ENCODE measurements at places on chromosomes 1 and 21. TPM values are rescaled to one million over a fixed set of nuclear protein-coding genes. Genes with fewer than 3 reads are reported as not detected.

The TNNI3K gene
- 0.14 TPM for polyA plus RNA-seq

DNA sequence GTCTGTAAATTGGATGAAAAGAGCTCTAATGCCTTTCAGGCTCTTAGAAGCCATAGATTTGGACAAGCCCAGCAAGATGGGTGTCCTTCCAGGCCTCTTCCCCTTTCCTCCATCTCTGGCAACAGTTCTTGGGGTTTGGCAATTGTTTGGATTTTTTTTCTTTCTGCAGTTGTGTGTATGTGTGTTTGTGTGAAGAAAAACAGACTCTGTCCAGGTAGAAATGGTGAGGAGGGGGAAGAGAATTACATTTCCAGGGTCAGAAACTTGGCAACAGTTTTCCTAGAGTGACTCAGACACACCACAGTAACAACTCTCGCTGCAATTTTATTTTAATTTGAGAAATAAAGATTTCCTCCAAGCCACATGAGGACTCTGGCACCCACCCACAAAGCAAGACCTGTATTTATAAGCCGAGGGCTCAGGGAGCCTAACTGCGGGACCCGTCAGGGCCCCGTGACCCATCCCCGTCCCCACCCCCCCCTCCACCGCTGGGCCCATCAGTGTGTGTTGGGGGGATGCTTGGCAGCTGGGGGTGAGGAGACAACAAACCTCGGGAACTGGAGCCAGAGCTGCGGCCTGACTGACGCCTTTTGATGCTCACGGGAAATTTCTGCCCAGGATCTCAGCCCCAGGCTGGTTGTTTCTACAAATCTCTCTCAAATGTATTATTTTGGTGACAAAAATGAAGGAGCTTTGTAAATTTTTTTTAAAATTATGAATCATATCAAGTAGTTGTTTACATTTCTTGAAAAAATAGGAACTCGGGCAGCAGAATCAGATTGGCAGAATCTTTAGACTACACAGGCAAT, 4.4 kb downstream of the TMEM200B start:
- no peak for DNase-seq

The TATDN3 gene
- polyA plus RNA-seq: 9.2 TPM

GRCh38 chr1:89285745-89286380, 13.2 kb upstream of the GBP5 start:
- no peak for DNase-seq

DNA sequence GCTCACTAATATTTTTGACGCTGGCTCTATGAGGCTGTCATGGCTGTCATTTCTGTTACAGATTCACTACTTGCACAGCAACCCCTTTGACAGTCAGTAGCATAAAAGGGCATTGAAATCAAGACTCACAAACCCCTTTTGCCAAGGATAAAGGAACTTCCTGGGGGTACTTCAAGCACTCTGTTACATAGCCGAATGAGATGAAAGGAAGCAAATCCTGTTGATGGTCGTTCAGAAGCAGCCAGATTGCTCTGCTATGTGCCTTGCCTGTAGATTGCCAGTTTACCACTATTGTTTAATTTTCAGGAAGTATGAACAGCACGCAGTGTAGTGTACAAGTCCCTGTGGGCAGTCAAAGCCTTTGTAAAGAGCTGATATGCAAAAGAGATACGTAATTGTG, 296.2 kb downstream of the LRRIQ3 start:
- DNase-seq: no peak

The TNFRSF4 gene
- polyA plus RNA-seq: not detected

GRCh38 chr1:245016700-245017099, 138.1 kb upstream of the KIF26B start:
- DNase-seq: no peak

GRCh38 chr1:67683766-67684525, 1.1 kb upstream of the GADD45A start:
- DNase-seq: peak; percentile 85

DNA sequence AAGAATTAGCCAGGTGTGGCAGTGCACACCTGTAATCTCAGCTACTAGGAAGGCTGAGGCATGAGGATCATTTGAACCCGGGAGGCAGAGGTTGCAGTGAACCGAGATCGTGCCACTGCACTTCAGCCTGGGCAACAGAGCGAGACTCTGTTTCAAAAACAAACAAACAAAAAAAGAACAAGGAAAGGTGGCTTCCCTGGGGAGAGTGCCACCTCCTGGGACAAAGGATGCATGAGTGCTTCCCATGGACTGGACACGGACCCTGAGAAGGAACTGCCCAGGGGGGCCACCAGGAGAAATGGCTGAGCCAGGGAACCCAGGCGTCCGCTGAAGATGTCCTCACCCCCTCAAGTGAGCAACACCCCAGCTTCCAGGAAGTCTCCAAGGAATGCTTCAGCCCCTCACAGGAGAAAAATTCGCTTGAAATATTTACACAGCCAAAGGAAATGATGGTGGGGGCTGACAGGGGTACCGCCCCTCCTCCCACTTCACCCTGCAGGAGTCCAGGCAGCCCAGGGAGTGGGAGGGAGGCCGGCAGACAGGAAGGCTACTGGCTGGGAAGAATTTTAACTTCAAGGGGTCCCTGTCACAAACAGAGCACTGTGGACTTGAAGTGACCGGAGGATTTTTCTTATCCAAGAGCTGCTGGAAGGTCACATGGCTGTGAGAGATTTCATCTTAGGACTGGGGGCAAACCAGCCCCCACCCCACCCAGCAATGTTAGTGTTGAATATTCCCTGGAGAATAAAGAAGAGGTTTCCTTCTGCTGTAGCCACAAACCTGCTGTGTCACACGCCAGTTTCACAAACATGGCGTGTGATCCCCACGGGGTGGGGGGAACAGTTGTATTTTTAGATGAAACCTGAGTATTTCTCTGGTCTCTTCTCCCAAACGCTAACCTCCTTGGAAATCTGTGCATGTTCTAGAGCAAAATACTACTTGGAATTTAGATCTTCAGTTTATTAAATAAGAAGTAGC, 90.8 kb upstream of the SLC25A33 start:
- DNase-seq: no peak

The RHCE gene
- polyA plus RNA-seq: 0.32 TPM

DNA sequence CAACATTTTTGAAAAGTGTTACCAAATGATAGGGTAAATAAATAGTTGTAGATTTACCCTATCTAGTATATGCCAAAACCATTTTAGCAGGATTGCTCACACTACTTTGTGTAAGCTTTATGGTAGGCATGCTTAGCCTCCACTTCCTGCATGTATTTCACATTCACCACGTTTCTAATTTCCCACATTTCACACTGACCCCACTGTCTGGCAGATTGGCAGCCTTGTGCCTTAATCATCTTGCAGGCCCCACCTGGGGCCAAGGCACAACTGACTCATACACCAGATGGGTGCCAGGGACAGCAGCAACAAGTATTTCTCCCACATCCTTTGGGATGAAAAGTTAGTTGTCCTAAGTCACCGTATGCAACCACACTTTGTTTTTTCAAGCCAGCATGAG, 21.2 kb upstream of the CENPF start:
- DNase-seq: peak; percentile 93

- peak; percentile 32 for DNase-seq
Observed at GRCh38 chr1:164644774-164645644, 86.0 kb downstream of the PBX1 start.

DNA sequence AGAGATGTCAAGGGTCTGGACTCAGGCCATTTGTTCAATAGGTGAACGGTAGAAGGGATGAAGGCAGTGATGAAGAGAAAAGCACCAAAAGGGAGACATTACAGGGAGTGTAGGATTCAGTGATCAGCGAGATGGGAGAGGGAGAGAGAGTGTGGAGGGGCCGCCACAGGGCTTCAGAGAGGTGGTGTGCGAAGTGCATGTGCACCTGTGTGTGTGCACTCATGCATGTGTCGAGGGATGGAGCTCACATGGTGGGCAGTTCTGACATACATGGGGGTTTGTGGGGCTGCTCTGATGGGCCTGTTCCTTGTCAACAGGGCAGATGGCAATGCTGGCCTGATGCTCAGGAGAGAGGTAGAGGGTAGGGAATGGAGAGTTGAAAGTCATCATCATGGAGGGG, 11.4 kb upstream of the KCNA2 start:
- DNase-seq: no peak

DNA sequence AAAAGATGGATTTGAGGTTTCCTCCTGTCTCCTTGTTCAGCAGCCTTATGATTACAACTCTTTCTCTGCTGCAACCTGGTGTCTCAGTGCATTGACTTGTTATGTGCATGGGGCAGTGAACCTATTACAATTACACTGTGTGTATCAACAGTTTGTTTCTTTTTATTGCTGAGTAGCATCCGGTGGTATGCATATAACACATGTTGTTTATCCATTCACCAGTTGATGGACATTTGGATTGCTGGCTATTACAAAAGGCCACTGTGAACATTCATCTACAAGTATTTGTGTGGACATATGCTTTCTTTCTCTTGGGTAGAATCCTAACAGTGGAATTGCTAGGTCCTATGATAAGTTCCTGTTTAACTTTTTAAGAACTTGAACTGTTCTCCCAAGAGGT, 65.9 kb downstream of the FMO4 start:
- DNase-seq: no peak

- DNase-seq: no peak
Observed at GRCh38 chr1:17102232-17102631, 17.0 kb downstream of the PADI2 start.

DNA sequence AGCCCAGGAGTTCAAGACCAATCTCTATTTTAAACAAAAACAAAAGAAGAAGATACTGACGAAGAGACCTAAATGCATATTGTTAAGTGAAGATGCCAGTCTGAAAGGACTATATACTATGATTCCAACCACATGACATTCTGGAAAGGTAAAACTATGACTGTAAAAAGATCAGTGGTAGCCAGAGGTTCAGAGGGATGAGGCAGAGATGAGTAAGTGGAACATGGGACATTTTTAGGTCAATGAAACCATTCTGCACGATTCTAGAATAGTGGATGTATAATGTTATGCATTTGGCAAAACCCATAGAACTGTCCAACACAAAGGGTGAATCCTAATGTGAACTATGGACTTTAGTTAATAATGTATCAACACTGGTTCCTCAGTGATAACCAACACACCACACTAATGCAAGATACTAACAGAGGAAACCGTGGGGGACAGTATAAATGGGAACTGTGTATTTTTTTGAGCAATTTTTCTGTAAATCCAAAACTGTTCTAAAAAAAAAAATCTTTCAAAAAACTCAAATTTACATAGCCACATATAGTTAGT, 8.2 kb downstream of the RC3H1 start:
- DNase-seq: peak; percentile 18

GRCh38 chr1:911875-912739, 11.6 kb upstream of the SAMD11 start:
- no peak for DNase-seq

The FCGR2B gene
- not detected for polyA plus RNA-seq

- no peak for DNase-seq
Observed at GRCh38 chr1:235892734-235893413, 26.2 kb upstream of the LYST start.

The ZBTB8A gene
- polyA plus RNA-seq: 4.8 TPM

DNA sequence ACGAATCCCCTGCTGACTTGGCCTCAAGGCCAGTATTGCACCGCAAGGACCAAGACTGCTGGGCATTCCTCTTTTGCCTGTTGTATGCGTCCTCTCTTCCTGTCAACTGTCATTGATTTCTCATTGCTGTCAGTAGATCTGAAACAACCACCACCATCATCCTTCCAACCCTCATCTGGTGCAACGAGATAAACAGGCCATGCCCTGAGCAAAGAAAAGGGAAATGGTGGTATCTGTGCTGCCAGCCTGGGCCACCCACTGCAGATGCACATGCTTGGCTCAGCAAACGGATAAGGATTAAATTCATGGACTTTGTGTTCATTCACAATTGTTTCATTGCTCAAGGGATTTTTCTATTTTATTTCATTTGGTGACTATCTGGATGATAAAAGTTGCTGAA, 13.6 kb downstream of the OXCT2 start:
- no peak for DNase-seq

The ALX3 gene
- not detected for polyA plus RNA-seq

The KPRP gene
- polyA plus RNA-seq: 0.62 TPM

The KCNH1 gene
- not detected for polyA plus RNA-seq

- no peak for DNase-seq
Observed at GRCh38 chr21:33039536-33039935, 13.8 kb downstream of the OLIG2 start.

GRCh38 chr21:32975811-32976431, 49.8 kb upstream of the OLIG2 start:
- DNase-seq: no peak

DNA sequence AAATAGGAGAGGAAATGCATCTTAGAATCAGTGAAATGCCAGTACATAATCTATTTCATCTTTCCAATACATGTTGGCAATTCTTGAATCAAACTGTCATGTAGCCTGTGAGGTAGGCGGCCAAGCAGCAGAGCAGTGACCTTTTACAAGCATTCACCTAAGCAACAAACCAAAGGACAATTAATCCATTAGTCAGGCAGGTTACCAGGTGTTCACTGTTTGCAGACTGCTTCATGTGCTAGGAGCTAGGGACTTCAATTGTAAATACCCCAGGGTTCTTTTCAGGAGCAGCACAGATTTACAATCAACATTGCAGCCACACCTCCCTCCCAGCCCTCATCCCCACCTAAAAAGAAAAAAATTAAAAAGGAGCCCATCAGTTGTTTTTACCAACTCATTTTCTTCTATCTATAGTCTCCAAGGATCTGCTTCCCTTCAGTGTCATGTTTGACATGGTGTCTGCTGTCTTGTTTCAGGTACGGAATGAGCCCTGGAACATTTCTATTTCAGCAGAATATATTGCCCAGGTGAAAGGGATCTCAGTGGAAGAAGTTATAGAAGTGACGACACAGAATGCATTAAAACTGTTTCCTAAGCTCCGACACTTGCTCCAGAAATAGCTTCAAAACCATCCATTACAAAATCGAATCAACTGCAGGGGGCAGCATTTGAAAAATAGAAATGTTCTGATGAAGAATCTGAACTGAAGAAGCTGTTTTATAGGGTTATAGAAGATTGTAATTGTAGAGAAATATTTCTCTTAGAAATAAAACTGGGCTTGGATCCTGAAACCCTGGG, 23.0 kb downstream of the TATDN3 start:
- no peak for DNase-seq

DNA sequence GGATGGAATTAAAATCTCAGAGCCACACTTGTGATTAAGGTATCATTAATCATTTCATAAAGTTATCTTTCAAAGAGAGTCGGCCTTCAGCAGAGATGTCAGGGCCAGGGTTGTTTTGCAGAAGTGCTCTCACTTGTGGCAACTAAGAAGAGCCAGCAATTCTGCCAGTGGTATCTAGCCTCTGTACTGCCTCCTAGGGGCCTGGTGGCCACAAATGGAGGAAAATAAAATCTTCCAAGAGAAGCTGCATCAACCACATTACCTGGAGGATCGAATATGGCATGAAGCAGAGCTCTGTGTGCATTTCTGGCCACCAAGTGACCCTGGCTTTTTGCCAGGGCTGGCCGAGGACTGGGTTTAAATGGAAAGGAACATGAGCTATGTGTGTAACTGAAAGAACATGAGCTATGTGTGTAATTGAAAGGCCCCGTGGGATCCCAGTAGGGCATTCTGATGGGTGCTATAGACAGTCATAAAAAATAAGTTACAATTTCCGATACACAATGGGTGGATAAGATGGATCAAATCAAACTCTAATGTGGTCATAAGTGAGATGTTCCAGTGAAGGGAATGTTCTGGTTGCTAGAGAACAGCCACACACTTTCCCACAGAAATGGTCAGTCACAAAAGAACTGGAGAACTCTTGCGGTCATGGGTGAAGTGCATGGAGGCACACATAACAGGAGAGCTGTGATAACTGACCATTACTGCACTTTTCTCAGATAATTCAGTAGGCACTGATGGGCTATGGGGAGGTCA, 335.8 kb downstream of the CAMTA1 start:
- no peak for DNase-seq

All from mammary epithelial cell (primary cell).